Thoracic aorta (tissue), 2 donors: ENCODE measurements at places on chromosomes 5 and 9. TPM values are rescaled to one million over a fixed set of nuclear protein-coding genes. Genes with fewer than 3 reads are reported as not detected.

DNA sequence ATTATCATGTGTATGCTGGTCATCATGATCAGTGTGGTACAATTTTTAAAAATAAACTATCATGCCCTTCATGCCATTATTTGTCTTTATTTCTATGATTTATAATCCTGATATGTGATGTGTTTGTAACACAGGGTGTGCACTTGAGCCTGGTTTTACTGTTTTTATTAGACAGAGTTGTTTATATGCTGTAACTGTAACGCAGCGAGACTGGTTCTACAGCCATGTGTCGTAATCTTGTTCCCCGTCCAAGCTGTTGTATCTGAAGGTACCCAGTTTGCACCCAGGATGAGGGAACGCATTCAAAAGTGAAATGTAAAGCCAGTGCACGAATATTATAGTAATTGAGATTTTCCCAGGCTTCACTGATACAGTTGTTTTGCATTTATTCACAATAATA, 28.2 kb downstream of the SNX18 start:
- no peaks in the 10 kb centered on the region for H3K36me3 ChIP-seq
- peaks cover 80% of the 10 kb centered on the region for H3K4me1 ChIP-seq
- no peaks in the 10 kb centered on the region for H3K27me3 ChIP-seq
- no peak overlapping the region for H3K4me3 ChIP-seq
- no peak overlapping the region for H3K27ac ChIP-seq

RMRP gene
- total RNA-seq = 1,550 TPM

GNAQ gene
- 46.0 TPM for total RNA-seq

DNA sequence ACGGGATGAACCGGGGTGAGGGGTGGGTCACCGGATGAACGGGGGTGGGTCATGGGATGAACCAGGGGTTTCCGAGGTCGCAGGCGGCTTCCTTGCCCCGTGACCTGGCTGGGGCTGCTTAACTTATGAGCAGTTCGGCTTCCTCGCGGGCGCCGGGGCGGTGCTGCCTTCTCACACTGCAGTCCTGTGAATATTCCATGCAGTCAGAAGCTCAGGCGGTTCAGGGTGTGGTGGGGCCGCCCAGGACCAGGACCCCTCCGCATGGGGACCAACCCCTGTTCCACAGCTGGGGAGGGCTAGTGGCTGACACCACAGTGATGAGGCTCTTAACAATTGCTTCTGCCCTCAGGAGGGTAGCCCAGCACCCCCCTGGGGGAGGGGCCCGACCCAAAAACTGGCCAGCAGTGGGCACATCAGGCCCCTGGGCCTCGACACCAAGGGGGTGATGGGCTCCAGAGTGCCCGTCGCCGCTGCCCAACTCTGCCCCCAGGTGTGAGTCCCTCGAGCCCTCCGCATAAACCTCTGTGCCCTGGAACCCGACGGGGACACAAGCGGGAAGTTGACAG, 30.9 kb upstream of the SLC9A3 start:
- no peak overlapping the region for H3K27ac ChIP-seq
- no peaks in the 10 kb centered on the region for H3K36me3 ChIP-seq
- no peaks in the 10 kb centered on the region for H3K4me1 ChIP-seq
- no peak for DNase-seq
- H3K4me3 ChIP-seq = no peak overlapping the region
- no peaks in the 10 kb centered on the region for H3K27me3 ChIP-seq

SHC3 gene
- total RNA-seq = 1.5 TPM

DNA sequence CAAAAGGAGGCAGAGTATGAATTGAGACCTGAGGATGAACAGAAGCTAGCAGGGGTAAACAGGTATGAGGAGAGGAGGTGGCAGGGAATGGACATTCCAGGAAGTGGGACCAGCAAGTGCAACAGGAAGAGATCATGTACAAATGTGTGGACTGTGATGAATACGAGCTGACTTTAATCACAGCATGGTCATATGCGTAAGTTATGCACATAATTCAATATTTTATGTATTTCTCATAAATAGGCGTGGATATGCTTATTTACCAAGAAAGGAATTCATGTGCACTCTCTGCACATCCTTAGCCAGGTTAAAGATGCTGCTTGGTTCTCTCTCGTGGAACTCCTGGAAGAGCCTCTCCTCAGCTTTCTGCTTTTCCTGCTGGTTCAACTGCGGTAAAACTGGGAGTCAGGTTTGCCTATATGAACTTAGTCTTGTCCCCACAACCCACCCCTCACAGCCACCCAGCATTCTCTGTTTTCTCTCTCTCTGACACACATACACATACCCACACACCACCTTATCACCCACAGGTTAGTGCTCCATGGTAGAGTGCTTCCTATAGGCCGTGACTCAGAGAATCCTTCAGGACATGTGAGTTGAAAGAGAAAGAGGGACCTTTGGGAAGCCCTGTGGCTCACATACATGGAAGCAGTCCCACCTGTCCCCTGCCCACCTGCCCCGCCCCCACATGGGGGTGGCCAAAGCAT, 35.7 kb downstream of the TRPC7 start:
- no peaks in the 10 kb centered on the region for H3K4me1 ChIP-seq
- DNase-seq = no peak
- no peak overlapping the region for H3K4me3 ChIP-seq
- no peak overlapping the region for H3K27ac ChIP-seq
- no peaks in the 10 kb centered on the region for H3K36me3 ChIP-seq

GRCh38 chr5:148949841-148950470, 112.9 kb downstream of the SH3TC2 start:
- peak; percentile 37 for DNase-seq
- no peak overlapping the region for H3K4me3 ChIP-seq
- peak overlapping the region; percentile 74 for H3K27ac ChIP-seq
- peaks cover 14% of the 10 kb centered on the region for H3K4me1 ChIP-seq
- H3K27me3 ChIP-seq = no peaks in the 10 kb centered on the region
- no peaks in the 10 kb centered on the region for H3K36me3 ChIP-seq

DNA sequence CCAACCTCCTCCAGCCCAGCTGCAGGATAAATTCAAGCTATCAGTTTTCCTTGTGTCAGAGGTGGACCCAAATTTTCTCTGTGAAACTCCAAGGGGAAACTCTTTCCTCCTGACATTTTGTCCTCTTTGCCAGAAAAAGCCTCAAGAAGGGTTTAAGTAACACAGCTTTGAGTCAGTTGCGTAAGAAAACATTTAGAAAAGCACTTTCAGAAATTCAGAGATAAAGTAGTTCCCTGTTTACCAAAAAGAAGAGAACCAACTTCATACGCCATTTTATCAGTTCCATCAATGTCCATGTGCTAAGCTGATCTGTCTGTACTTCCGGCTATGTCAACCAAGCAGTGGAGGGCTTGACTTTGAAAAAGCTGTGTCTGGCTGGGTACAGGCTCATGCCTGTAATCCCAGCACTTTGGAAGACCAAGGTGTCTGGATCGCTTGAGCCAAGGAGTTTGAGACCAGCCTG, 19.9 kb upstream of the SUSD1 start:
- H3K4me1 ChIP-seq = peaks cover 20% of the 10 kb centered on the region
- H3K27ac ChIP-seq = peak overlapping the region; percentile 73
- H3K4me3 ChIP-seq = peak overlapping the region; percentile 22
- no peaks in the 10 kb centered on the region for H3K36me3 ChIP-seq
- DNase-seq = no peak

DNA sequence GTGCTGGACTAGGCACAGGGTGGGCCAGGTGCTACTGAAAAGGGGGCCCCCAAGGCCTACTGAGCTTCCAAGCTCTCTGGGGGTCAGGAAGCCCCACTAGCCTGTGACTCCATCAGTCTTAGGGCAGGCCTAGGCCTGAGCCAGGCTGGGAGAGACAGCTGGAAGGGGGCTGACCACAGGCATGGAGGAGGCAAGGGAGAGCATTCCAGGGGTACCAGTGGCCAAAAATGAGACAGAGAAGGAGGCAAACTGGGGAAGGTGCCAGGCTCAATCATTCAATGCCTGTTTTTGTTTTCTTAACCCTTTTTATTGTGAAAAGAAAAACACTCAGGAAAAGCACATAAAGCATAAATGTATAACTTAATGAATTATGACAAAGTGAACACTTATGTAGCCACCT, 26.2 kb upstream of the TCF7 start:
- H3K4me1 ChIP-seq = no peaks in the 10 kb centered on the region
- H3K27ac ChIP-seq = no peak overlapping the region
- H3K4me3 ChIP-seq = no peak overlapping the region
- DNase-seq = no peak

- no peaks in the 10 kb centered on the region for H3K36me3 ChIP-seq
- no peak overlapping the region for H3K4me3 ChIP-seq
- no peaks in the 10 kb centered on the region for H3K4me1 ChIP-seq
- no peak overlapping the region for H3K27ac ChIP-seq
These were observed 23.3 kb upstream of the CDH10 start for GRCh38 chr5:24668050-24668449.

- H3K27ac ChIP-seq = no peak overlapping the region
- no peak overlapping the region for H3K4me3 ChIP-seq
- H3K4me1 ChIP-seq = peaks cover 4% of the 10 kb centered on the region
- DNase-seq = no peak
These were observed 22.7 kb downstream of the CHD1 start for GRCh38 chr5:98905857-98906688.

DNA sequence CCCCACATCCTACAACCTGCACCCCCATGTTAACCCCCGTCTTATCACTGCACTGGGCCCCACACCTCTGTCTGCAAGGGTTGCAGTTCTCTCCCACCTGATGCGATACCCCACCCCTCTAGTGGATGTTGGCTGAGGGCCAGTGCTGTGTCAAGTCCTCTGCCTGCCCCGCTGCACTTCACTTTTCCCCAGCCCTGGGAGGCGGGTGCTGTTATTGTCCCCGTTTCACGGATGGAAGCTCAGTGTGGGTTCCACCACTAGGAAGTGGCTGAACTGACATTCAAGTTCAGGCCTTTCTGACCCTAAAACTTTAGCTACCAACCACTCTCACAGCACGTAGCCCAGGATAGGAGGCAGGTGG, 3.5 kb downstream of the SNCB start:
- H3K4me3 ChIP-seq = no peak overlapping the region
- DNase-seq = no peak
- peaks cover 13% of the 10 kb centered on the region for H3K4me1 ChIP-seq
- no peak overlapping the region for H3K27ac ChIP-seq
